ENCODE measurements at places on chromosomes 5 and 9.

- DNase-seq, result no peak
These were observed 87.5 kb downstream of the TRIM32 start for GRCh38 chr9:116774421-116775180.

GRCh38 chr5:147397616-147398015 is 112.3 kb downstream of the DPYSL3 start:
- no peak for DNase-seq

DNA sequence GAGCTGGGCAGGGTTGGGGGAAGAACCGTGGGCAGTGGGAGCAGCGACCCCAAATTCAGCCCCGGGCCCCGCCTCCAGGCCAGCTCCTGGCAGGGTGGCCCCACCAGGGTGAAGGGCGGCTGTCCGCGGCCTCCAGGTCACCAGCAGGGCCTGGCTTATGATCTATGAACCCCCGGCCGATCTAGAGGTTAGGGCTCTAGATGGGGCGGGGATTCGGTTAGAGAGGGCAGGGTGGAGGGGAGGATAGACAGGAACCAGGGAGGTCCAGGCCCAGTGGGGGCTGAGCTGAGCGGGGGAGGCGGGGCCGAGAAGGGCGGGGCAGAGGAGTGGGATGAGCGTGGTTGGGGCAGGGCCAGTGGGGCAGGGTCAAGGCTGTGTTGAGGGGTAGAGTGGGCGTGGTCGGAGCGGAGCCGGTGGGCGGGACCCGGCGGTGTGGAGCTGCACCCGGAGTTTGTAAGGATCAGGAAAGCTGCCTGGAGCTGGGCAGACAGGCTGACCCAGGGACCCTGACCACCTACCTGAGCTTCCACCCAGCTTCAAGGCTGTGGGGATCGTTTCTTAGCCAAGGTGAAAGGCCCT is 29.3 kb upstream of the OBP2B start:
- peak; percentile 4 for DNase-seq

DNA sequence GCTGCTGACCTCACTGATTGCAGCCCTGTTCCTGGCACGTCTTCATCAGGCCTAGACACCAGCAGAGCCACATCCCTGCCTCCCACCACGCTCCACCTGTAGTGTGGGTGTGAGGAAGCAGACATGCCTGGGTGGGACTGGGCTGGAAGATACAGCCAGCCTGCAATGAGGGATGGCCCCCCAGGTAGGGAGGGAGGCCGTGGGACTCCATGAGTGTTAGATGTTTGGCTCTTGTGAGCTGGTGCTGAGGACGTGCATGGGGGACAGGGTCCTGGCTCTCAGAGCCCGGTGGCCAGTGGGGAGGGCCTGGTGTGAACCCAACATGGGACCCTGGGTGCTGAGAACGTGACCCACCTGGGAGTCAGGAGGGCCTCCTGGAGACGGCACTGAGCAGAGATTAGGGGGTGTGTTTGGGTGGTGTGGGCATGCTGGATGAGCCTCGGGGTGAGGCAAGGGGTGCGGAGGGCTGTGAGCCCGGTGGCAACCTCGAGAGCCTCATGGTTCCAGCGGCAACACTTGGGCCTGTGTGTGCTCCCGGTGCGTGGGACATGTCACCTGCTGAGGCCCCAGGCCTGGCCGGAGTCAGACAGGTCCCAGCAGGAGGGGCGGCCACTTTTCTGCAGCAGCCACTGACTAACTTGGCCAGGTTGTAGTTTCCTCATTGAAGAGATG is 87.6 kb downstream of the PHF2 start:
- DNase-seq, result no peak

DNA sequence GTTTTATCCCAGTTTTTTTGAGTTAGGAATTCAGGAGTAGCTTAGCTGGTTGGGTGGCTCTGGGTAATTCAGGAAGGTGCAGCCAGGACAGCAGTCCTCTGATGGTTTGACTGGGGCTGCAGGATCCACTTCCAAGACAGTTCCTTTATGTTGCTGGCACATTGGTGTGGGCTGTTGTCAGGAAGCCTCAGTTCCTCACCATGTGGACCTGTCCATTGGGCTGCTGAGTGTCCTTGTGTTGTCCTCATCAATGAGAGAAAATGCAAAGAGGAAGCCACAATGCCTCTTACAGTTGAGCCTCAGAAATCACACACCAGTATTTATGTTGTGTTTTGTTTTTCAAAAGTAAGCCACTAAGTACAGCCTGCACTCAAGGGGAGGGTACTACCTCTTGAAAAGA is 140.9 kb downstream of the MAST4 start:
- no peak for DNase-seq

All from T-helper 9 cell (primary cell).